ENCODE measurements at places on chromosomes 12 and 14.

- DNase-seq, result no peak
Observed at GRCh38 chr12:74794522-74794921, 256.9 kb downstream of the ATXN7L3B start.

DNA sequence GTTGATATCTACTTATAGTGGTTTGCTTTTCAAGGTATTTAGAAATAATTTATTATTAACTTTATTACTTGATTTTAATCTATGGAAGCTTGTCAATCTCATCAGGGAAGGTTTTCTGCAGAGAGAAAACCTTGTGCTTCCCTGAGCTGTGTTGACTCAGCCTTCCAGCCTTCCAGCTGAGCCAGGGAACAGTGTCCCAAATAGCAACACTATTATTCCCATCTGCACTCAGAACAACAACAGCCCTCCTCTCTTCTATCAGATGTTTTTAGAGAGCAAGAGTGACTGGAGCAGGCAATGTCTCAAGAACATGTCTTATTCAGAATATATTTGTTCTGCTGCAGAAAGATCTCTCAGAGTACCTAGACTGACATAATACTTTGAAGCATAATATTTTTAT lies 389.9 kb upstream of the GARIN6 start:
- DNase-seq, result no peak

GRCh38 chr14:51527073-51527472 lies 124.6 kb upstream of the FRMD6 start:
- no peak for DNase-seq

DNA sequence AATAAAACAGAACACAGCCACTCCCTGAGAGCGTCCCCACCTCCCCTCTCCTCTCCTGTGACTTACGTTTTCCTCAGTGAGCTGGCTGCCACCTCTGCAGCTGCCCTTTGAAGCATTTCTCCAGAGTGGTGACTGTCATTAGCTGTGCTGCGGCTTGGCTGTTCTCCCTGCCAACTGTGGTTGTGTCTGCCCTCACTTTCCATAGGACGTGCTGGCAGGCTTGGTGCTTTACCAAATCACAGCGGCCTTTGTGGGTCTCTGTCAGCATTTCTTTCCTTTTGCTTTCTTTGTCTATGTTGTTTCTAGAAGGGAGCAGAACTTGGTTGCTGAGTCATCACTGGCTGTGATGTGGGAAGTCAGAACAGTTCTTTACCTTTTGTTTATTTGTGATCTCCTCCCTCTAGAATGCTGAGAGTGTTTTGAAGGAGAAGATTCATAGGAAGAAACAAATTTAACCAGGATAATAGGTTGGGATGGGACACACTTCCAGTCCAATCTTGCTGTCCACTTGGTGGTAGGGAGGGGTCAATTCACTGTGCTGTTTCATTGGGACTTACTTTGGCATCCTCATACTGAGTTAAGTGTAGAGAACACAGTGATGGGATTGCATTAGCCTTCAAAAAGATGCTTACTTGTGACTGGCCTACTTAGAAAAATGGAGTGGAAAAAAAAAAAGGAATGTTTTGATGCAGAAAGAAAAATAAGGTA lies 88.2 kb downstream of the TMX1 start:
- no peak for DNase-seq

- DNase-seq, result peak; percentile 37
Observed at GRCh38 chr12:8890313-8891085, 23.8 kb upstream of the PHC1 start.

GRCh38 chr14:58574623-58575022 lies 63.1 kb upstream of the DACT1 start:
- no peak for DNase-seq

- no peak for DNase-seq
Observed at GRCh38 chr12:65634626-65635331, 189.5 kb upstream of the HMGA2 start.

DNA sequence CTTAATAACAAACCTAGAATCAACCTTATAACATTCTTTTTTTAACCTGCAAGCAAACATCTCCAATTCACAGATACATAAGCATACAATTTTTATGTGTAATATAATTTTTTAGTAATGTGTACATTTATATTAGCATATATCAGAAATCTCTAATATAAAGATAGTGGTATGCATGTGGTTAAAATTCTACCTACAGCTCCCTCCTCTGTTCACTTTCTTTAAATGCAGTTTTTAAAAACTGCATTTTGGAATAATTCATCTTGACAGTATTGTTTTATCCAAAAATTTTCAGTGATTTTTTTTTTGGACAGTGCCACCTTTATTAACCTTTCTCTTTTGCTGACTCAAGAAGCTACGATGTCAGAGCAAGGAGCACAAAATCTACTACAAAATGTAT lies 13.2 kb upstream of the RXYLT1 start:
- DNase-seq, result no peak

GRCh38 chr14:65213316-65213715 lies 111.0 kb upstream of the MAX start:
- DNase-seq, result no peak

GRCh38 chr14:76868454-76869170 lies 42.4 kb downstream of the LRRC74A start:
- no peak for DNase-seq

DNA sequence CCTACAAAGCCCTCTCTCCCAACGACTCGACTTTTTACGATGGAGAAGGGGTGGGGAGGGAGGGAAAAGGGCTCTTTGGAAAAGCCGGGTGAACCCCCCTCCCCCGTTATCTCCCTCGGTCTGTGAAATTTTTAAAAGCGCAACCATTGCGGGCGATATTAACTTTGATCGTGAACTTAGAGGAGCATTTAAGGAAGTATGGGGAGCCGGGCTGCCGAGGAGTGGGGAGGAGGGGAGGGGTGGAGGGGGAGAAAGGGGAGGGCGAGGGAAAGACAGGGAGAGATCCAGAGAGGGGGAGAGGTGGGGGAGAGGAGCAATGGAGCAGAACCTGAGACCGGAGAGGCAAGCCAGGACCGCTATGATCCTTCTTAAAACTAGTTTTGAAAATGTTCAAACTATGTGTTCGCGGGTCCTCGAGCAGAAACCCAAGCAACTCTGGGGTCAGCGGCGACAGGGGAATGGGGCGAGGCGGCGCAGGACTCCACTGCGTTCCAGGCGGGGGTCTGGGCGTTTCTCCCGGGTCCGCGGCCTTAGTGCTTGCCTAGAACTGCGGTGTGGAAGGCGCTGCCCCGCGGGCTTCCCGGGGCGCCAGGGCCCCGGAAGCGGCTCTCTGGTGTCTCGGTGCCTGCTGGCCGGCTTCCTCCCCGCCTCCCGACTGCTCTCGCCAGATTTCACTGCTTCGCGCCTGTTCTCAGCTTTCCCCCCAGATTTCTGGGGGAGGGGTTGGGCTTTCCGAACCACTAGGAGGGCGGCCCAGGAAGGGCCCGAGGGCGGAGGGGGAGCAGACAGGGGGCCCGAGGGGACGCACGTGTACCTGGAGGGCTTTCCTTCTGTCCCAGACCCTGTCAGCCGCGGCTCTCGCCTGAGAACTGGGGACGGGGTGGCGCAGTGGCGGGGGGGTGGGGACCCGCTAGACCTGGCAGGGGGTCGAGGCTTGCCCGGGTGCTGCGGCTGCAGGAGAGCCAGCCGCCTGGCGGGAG lies at the start of gene HOTAIR:
Gene HOTAIR, minus strand, starts transcription at position 871 of the 980 bp plus-strand sequence.
- DNase-seq, result peak; percentile 68

GRCh38 chr12:82805812-82806497 lies 119.2 kb downstream of the TMTC2 start:
- DNase-seq, result no peak

DNA sequence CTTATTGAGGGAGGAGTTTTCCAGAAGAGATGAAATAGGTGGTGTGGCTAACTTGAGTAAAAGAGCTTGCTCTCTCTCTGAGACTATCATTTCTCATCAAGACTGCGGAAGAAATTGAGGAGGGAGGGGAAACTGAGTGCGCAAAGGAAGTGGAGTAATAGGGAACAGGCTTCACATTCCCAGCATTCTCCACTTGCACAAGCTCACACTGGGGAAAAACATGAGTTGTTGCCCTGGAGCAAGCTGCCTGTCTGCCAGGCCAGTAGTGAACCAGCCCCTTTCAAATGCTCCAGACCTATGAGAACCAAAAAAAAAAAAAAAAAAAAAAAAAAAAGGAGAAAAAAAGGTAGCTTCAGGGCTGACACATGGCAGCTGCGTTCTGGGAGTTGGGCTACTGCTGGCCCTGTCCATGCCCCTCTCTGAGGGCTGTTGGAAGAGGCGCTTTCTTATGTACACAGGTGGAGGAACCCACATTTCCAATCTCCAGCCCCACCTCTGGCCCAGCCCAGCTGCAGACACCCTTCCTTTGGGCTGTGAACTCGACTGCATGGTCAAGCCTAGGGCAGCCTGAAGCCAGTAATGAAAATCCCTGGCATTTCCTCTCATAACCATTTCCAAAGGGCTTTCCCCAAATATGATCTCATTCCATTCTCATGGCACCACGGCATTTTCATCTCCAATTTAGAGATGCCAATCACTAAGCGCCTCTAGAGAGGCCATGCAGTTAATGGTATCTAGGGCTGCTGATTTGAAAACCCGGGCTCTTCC lies 32.5 kb upstream of the EMP1 start:
- DNase-seq, result no peak

DNA sequence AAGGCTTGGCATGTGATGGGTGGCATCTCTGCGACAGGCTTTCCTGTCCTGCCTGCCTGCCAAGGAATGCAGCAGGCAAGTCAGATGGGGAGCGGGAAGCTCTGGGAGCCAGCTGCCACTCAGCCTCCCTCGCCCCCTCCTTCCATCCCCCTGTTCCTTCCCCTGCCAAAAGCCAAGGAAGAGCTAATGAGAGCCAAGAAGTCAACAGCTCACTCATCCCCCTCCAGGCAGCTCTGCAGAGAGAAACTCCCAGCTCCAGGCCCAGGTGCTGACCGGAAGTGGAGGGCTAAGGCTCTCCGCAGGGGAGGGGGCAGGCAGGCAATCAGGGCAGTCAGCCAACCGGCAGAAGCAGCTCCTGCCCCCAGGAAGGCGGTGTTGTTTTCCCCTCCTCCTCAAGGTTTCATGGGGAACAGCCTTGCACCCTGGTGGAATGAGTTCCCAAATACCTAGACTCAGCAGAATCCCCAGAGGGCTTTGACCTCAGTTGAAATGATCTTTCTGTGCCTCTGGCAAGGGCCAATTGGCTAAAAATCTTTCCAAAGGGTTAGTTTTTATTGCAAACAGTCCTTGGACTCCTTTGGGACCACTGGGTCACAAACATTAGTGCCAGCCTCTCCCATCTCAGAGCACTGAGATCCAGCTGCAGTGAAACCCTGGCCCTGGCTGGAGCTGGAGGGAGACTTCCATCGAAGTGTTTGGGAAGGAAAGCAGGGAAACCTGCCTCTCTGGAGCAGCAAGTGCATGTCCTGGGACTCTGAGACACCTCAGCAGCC lies 349.1 kb downstream of the DPF3 start:
- DNase-seq, result no peak

GRCh38 chr12:121237415-121237814 lies 27.5 kb downstream of the P2RX4 start:
- no peak for DNase-seq
